ENCODE measurements at places on chromosomes 4 and X. TPM values are rescaled to one million over a fixed set of nuclear protein-coding genes. Genes with fewer than 3 reads are reported as not detected.

The SMR3B gene
- polyA plus RNA-seq: not detected

The ADGRA3 gene
- polyA plus RNA-seq: 51.5 TPM

GRCh38 chr4:147134536-147135210, 189.0 kb upstream of the TTC29 start:
- no peak for DNase-seq

DNA sequence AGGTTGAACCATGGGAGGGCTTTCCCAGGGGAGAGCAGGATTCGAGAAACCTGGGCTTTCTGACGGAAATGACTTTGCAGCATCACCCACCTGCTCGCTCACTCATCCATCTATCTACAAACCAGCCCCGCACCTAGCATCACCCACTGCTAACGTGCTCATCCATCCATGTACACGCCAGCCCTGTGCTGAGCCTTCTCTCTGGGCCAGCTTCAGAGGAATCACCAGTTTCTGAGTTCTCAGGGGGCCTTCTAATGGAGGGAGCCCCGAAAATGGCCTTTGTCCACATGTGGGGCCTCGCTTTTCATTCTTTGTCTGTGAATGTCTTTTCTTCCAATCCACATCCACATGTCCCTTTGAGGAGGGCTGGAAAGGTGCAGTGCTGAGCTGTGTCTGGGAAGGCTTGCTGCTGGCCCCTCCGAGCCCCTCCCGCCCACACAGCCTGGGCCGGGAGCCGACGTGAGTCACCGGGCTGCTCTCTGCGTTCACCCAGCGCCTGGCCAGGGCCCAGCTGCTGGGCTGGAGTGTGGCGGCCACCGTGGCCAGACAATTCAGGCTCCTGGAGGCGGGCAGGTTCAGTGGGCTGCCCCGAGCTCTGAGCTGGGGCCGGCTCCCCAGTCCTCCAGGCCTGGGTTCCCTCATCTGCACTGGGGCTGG, 14.7 kb downstream of the SORCS2 start:
- DNase-seq: no peak

DNA sequence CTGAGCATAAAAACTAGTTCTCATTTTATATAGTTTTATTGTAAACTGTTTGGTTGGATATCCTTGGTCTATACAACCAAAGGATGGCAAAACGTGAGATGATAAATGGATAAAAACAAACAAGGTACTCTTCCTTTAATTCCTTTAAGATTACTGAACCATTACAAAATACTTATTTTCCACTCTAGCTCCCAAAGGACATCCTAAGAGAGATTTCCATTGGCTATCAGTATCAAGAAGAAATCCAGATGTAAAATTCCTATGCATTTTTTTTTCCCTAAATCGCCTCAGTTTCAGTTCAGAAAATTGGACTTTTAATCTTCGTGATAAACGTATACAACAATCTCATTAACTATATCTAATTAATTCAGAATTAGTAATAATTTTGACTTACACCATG, 2.3 kb downstream of the FBXL5 start:
- DNase-seq: no peak

Measured in large intestine (tissue), 12 donors.